ENCODE measurements at places on chromosomes 1 and 21.

DNA sequence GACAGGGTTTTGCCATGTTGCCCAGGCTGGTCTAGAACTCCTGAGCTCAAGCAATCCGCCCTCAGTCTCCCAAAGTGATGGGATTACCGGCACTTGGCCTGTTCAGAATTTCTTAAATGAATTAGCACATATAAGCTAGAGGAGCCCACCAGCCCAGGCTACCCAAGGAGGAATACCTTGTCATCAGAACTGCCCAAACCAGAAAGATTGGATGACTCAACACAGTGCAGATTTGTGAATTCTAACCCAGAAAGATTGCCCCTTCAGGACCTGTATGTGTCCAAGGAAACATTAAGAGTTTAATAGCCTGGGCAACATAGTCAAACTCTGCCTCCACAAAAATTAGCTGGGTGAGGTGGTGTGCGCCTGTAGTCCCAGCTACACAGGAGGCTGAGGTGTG, 14.0 kb upstream of the LIN9 start:
- DNase-seq, result no peak

DNA sequence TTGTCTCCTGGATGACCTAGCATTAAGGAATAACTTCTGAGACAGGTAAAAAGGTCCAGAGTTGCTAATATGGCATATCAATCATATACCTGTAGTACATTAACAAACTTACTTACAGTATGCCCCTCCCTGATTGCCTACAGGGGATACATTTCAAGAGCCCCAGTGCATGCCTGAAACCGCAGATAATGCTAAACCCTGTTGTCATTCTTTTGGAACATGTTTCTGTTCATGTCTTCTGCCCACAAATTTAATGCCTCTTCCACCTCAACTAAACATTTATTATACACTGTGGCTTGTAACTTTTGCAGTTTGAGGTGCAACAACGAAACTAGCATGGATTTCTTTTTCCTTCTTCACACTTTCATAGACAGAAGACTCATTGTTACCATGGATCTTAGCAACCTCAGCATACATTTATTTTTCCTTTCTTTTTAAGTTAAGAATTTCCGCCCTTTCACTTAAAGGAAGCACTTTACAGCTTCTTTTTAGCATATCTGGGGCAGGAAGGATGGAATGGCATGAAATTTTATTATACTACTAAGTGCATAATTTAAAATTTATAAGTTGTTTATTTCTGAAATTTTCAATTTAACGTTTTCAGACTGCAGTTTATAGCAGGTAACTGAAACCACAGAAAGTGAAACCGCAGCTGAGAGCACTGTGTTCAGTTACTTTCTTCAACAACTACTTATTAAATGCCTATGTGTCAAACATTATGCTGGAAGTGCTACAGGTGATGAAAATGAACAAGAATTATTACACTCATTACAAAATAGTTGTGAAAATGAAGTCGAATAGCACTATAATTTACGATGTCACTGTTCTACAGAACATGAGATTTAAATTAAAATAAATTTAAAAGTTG, 25.3 kb downstream of the F13B start:
- no peak for DNase-seq

GRCh38 chr1:30901798-30902581, 6.6 kb downstream of the SDC3 start:
- no peak for DNase-seq

DNA sequence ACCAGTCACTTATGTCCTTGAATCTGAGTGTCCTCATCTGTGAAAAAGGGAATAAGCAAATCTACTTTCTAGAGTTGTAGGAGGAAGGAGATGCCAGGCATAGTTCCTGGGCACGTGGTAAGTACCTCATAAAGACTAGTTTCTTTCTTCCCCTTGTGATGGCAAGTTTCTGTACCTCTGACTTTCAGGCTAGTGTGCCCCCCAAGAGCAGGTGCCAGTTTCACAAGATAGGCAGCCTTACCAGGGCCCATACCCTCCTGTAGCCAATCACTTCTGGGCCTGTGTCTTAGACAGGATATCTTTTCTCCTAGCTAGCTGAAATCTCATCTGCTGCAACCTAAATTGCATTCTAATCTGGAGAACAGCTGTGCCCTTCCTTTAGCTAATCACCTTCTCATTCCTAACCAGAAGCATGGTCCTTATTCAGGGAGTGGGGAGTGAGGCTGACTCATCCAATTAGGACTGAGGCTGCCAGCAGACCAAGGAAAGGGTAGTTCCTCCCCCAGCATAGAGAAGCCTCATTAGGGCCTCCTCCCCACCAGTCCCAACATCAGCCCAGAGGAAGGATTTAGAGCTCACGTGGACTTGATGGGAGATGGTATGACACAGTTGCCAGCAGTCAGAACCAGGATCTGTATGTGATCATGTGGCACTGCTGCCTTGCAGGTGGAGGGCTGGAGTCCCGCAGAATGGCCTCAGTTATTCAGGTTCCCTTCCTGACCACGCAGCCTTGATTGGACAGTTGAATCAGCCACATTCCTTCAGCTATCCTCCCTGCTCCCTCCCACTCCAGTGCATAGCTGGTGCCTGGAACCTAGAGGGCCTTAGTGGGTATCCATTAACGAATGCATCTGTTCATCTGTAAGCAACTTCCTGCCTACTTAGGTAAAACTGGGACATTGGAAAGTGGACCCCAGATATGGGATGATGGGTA, 7.9 kb downstream of the KLHDC8A start:
- DNase-seq, result no peak
